ENCODE measurements at places on chromosomes 6 and 20. TPM values are rescaled to one million over a fixed set of nuclear protein-coding genes. Genes with fewer than 3 reads are reported as not detected.
A peak's percentile ranks its signal among the peaks of the same experiment; 100 is the strongest.

- DNase-seq = no peak
These were observed 9.2 kb downstream of the DTNBP1 start for GRCh38 chr6:15653581-15653980.

DNA sequence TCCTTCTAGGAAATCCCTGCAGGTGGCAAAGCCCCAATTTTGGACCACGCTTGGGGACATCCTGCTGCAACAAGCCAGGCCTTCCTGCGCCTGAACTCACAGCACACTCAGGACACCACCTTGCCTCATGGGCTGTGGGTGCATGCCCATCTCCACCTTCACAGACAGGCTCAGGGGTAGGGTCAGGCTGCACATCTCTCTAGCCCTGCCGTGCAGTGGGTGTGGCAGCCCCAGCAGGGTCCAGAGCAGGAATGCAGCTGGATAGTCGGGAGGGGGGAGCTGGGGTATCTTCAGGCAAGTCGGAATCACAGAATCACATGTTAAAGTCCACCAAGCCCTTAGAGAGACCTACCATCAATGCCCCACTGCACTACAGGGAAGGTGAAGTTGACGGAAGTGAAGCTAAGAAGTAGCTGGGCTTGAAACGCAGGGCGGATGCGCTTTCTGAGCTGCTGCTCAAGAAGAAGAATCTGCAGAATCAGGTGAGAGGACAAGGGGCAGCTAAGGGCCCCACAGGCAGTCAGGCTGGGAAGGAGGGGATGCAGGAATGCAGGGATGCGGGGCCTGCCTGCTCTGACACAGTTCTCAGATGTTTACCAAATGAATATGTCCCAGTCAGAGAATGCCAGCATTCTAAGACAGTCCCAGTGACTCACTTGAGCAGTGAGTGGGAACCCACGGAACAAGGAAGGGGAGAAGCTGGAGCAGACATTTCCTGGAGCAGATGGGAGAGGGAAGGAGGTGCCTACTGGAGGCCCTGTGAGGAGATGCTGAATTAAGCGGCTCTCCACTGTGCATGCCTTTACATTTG is 11.3 kb downstream of the SERPINB6 start:
- DNase-seq = no peak

GRCh38 chr6:75102301-75102700 is 103.6 kb downstream of the COL12A1 start:
- no peak for DNase-seq

DNA sequence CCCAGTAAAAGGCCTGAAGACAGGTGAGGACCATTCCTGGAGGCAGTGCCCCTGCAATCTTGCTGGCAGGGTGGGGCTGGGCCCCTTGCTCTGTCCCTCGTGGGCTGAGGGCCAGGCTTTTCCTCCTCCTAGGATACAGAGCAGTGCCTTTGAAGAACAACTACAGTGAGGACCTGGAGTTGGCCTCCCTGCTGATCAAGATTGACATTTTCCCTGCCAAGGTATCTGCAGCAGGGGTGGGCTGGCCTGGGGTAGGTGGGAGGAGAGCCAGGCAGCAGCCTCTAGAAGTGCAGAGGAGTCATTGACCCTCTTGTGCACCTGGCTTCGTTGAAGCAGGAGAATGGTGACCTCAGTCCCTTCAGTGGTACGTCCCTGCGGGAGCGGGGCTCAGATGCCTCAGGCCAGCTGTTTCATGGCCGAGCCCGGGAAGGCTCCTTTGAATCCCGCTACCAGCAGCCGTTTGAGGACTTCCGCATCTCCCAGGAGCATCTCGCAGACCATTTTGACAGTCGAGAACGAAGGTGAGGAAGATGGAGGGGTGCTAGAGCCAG is 36.5 kb downstream of the PLCG1 start:
- DNase-seq = no peak

GRCh38 chr20:1534526-1534925 is 23.0 kb downstream of the SIRPD start:
- no peak for DNase-seq

- peak; percentile 60 for DNase-seq
These were observed 541 bp downstream of the SNX21 start for GRCh38 chr20:45833883-45834796.

GRCh38 chr6:144266091-144266649 is 19.0 kb upstream of the UTRN start:
- DNase-seq = no peak

- no peak for DNase-seq
These were observed 83.4 kb downstream of the PRDM1 start for GRCh38 chr6:106169517-106169916.

GRCh38 chr6:83273596-83273995 is 80.4 kb downstream of the RWDD2A start:
- DNase-seq = no peak

GRCh38 chr6:51477711-51478311 is 609.6 kb downstream of the PKHD1 start:
- no peak for DNase-seq

DNA sequence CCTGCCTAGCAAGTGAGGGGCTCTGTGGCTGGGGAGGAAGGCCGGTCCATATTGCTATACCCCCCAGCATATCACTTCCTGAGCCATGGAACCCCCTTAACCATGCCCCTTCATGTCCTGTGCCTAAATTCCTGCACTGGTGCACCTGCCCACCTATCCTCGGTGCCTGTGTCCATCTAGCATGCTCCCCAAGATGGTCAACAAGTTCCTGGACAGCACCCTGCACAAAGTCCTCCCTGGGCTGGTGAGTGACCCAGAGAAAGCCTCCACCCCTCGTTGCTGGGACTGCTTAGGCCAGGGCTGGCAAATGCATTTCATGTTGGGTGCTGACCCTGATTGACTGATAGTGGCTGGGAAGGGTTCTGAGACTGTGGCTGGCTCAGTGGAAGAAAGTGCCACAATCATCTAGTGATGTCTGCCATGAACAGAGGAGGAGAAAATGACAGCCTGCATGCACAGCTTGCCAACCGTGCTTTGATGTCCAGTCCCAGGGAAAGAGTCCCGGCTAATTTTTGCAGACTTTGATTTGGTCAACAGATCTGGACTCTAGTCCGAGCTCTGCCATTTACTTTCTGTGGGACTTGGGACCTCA is 3.5 kb downstream of the BPIFB6 start:
- no peak for DNase-seq

BYSL gene
- 23.0 TPM for total RNA-seq

CDSN gene
- total RNA-seq = not detected

HMGCLL1 gene
- not detected for total RNA-seq

C20orf96 gene
- total RNA-seq = 1.6 TPM

SLC26A8 gene
- not detected for total RNA-seq

TSBP1 gene
- total RNA-seq = not detected

PHACTR3 gene
- total RNA-seq = not detected

SIRPB1 gene
- total RNA-seq = 1.8 TPM
